Fibroblast of villous mesenchyme (primary cell): ENCODE measurements at places on chromosomes 7 and 10.

GRCh38 chr10:97892506-97892905 lies 42.9 kb downstream of the GOLGA7B start:
- no peak for DNase-seq

- DNase-seq = no peak
These were observed 37.6 kb downstream of the ENTPD1 start for GRCh38 chr10:95793401-95794045.

GRCh38 chr7:158586499-158587161 lies 993 bp downstream of the PTPRN2 start:
- DNase-seq = no peak

DNA sequence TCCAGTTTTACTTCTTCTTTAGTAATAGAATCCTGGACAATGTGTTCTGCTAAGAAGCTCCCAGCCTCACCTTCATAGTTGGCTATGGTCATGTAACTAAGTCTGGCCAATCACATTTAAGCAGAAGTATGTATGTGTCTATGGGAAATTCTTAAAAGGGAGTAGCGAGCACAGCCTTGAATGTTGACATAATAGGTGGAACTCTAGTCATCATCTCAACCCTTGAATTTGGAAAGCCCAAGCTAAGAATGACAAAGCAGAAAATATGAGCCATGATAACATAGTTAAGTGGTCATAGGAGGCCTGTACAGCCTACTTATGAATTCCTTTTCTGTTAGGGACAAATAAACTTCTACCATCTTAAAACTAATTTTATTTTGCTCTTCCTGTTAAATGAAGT lies 134.1 kb downstream of the MAGI2 start:
- no peak for DNase-seq

DNA sequence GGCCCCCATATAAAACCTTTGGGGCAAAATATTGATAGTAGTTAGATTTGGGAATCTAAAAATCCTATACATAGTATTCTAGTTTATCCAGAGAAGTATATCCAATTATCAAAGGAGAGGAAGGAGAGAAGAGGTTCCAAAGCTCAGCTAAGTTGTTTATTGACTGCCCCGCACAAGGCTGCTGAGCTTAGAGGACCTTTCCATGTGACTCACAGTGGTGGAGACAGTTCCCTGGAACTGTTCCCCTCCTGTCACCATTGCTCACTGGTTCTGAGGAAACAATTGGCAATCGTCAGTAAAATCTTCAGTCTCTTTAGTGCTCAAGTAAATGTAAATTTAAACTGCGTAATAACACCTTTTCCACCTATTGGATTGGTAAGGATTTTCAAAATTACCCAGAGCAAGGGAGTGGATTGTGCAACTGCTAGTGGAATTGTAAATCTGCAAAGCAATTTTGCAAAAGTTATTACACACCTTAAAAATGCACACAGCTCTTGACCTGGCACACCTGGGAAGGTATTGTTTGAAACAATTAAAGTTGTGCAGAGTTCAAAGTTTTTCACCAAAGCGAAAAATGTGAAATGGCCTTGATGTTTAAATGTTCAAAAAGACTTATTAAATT lies 63.1 kb downstream of the EEPD1 start:
- no peak for DNase-seq

DNA sequence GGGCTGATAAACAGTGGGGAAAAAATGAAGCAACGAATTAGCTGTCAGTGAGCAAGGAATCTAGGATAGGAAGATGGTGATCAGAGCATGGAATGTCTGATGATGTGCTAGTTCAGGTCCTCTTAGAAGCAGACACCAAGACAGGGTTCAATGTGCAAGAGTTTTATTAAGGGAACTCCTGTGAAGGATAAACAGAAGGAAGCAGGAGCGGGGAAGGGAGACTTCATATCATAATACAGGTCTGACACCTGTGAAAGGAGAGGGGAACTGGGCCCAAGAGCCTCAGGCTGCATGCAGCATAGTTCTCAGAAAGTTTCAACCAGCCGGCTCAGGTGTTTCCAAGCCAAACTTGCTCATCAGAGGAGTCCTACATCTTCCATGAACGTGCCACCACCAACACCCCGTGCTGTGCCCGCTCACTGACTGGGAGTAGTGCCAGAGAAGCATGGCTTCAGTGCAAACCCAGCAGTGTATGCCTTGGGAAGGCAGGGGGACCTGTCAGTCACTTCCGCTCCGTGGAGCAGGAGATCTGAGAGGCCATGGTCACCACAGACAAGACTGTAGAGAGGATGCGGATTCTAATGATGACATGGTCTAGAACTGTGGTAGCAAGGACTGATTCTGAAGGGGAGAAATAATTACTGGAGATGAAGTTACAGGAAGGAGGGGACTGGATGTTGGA lies 45.8 kb downstream of the ZNF800 start:
- no peak for DNase-seq

- peak; percentile 58 for DNase-seq
These were observed 25.2 kb downstream of the YWHAG start for GRCh38 chr7:76333511-76334101.

GRCh38 chr7:81173766-81174281 lies 255.0 kb upstream of the SEMA3C start:
- DNase-seq = peak; percentile 47

- no peak for DNase-seq
These were observed 271.1 kb downstream of the SNX13 start for GRCh38 chr7:17669204-17669603.
